ENCODE measurements at places on chromosomes 1 and 21.

DNA sequence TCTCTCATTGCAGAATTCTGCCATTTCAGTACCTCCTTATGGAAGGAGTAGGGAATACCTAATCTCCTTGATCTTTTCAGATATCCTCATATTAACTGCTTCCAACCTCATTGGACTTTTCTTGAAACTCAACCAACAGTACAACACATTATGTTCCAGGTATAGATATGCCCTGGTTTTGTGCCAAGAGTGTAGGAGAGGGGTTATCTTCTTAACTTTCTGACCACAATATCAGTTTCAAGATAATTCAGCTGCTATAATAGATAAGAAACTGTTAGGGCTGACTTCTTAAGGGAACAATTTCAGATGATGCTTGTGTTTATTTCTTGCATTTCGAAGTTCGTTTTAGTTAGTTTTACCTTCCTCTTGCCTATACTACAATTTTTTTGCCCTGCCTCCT is 2.1 kb upstream of the LPGAT1 start:
- DNase-seq, result no peak

DNA sequence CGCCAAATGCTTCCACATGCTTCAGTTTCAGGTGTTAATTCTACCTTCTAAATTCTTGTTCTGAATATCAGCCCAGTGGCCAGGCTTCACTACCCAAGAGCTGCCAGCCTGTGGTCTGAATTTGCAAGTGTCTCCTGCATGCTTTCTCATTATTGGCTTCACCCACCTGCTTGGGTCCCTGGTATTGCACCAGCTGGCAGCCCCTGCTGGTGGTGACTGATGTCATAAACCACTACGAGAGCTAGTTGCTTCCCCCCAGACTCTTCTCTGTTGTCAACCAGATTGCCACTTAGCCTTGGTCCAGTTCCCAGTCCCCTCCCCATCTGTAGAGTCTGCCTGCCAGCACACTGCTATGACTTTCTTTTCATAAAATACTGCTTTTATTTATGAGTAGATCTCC is 197.7 kb upstream of the DUSP10 start:
- DNase-seq, result no peak

DNA sequence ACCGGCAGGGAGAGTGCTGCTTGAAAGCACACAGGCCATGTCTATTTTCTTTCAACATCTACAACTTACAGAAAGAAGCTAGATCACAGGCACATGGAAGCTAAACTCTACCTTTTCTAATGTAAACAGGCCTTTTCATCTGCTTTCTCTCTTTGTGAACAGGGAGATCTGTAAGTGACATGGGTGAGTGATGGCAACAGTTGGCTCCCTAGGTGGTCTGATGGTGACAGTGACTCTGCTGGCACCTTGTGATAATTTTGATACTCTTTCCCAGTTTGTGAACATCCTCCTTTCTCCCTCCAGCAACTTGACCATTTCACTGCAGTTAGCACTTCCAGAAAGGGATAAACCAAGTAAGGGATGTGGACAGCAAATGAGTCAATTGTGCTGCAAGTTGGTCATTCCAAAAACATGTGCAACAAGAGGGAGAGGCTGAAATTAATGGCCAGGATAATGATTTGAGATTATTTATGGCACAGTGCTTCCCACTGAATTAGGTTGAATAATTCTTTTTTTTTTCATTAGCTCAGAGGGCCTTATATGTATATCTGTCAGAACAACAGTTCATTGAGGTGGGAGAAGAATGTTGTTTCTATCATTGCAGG is 89.5 kb downstream of the XCL2 start:
- DNase-seq, result no peak

DNA sequence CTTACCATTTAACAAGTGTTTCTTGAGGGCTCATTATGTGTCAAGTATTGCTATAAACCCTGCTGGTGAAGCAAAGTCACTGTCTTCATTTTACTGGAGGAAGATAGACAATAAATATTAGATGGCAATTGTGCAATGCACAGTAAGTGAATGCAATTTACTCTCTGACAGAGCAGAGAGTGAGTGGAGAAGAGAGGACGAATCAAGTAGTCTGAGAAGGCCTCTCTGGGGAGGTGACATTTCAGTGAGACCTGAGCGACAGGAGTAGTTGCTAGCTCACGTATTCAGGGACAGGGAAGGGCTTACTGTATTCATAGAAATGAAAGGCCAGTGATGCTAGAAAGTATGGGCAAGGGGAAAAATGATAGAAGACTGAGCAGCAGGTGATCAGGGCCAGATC is 1.2 kb upstream of the NMNAT2 start:
- DNase-seq, result no peak

DNA sequence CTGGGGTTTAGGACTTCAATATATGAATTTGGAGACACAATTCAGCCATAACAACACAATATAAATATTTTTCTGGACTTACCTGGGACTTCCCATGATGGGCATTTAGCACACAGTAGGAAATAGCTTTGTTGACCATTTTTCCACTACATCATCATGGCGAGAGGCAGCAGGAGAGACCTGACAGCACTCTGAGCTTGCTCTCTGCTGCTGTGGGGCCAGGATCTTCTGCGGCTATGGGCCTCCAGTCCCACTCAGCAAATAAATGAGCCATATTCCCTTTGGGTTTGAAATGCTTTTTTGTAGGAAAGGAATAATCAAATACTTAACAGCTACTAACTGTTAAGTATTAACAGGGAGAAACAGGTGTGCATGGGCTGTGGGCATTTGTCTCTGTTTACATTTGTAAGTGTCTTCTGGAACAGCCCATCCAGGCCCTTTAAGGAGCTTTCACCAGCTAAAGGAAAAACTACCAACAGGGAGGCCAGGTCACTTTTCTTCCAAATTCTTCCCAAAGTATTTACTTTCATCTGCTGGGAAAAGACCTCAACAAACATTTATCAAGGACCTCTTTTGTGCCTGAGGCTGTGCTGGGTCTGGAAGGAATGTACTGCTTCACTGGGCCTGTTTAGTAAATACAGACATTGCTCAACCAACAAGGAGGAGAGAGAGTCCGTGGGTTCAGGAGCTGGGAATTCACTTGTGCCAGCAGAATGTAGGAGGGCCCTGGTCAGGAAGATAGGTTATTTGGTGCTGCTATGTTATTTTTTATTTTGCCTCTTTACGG is 133.2 kb downstream of the LRIG2 start:
- no peak for DNase-seq

GRCh38 chr1:23470282-23471070 is 13.5 kb downstream of the ASAP3 start:
- no peak for DNase-seq

DNA sequence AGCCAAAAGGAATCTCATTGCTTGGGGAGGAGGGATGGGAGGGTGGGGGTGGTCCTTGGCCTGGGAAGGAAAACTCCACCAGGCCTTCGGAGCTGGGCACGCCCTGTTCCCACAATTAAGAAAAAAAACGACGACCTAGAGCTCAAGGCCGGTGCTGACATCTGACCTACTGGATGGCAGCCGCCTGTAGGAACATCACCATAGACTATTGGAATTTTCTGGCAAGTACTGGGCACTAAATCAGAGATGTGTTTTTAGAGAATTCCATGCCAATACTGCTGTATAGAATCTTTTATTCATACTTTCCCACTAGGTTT is 729 bp downstream of the NADK start:
- no peak for DNase-seq

DNA sequence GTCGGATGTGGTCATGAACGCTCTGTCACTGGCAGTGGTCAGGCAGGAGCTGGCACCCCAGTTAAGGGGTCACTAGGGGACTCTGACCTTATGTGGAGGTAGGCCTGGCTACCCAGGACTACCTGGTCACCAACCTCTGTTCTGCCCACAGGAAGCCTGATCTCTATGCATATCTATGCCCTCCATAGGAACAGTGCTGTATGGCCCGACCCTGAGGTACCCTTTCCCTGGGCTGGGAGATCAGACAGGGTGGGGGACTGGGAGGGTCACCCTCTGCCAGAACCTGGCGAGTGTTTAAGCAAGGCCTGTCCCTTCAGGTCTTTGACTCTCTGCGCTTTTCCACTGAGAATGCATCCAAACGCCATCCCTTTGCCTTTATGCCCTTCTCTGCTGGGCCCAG is 19.0 kb downstream of the CYP4B1 start:
- DNase-seq, result no peak

DNA sequence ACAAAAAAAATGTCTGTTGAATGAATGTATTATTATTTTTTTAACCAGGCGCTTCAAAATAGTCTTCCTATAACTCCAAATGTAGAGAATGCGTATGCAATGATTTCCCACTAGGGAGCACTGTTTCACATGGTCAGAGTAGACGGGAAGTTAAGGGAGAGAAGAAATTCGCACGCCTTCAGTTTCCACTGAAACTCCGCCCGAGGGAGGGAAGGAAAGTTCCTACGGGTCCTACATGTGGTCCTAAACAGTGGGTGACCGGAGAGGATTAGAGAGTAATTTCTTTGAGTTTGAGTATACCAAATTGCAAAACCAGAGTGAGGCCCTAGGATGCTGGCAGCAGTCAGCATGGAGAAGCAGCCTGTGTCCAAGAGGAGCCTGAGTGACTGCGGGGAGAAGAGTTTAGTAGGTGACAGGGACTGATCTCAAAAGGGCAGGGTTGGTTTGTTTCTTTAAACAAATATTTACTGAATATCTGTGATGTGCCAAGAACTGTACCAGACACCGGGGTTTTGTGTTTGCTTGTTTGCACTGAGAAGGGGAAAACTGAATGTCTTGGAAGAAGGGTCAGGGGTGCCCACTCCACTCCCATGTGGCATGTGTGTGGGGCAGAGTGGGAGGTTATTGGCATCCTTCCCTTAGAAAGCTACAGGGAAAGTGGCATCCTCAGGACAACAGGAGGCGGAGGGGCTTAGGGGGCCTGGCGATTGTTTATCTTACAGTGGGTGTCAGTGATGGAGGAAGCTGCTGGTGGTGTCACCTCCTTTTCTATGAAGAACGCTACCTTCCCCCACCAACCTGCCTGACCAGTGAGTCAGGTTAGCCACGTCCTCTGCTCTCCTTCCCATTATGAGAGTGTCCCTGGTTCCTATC is 22.8 kb downstream of the RNU5D-1 start:
- DNase-seq, result no peak

GRCh38 chr1:65456481-65456880 is 36.0 kb downstream of the LEPR start:
- no peak for DNase-seq

GRCh38 chr21:33042812-33043211 is 17.1 kb downstream of the OLIG2 start:
- no peak for DNase-seq

GRCh38 chr1:242467556-242468145 is 56.8 kb downstream of the PLD5 start:
- no peak for DNase-seq

GRCh38 chr1:204756349-204756748 is 70.8 kb upstream of the LRRN2 start:
- DNase-seq, result no peak

GRCh38 chr1:3685222-3685621 is 32.9 kb downstream of the TP73 start:
- DNase-seq, result no peak

DNA sequence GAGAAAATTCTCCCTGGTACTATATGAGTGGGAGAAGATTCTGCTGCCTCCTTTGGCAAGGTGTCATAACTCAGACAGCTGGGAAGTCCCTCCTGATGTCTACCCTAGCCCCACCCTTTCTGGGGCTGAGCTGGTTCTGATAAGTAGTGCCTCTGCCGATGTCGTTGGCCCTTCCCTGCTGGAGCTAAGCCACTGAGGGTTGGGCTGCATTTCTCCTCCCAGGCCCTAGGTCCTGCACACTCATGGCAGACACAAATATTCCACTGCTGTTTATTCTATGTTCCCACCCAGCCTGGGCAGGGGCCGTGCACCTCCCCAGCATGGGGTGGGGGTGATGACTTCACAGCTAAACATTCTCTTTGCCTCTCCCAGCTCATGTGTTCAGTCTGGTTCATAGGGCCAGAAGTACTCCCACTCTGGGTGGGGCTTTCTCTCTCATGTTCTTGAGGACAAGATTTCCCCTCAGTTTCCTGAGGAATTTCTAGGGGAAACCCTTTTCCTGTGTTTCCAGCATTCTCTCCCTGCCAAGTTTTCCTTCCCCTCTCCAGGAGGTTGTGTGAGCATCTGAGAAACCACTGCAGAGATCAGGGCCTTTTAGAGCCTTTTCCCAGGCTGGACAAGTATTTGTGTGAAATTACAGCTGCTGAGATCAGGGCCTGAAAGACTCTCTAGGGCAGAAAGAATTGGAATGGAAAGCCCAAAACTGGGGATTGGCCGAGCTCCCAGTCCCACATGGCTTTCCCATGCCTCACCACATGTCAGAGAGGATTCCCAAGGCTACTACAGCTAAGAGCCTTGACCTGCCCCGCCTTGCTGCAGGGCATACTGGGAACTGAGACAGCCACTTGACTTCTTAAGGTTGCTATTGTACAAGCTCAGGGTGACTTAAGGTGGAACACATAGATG is 66.2 kb downstream of the ATP2B4 start:
- no peak for DNase-seq
